ENCODE measurements at places on chromosomes 5 and 9. TPM values are rescaled to one million over a fixed set of nuclear protein-coding genes. Genes with fewer than 3 reads are reported as not detected.

Gene SLC1A1
- total RNA-seq, result 7.1 TPM

DNA sequence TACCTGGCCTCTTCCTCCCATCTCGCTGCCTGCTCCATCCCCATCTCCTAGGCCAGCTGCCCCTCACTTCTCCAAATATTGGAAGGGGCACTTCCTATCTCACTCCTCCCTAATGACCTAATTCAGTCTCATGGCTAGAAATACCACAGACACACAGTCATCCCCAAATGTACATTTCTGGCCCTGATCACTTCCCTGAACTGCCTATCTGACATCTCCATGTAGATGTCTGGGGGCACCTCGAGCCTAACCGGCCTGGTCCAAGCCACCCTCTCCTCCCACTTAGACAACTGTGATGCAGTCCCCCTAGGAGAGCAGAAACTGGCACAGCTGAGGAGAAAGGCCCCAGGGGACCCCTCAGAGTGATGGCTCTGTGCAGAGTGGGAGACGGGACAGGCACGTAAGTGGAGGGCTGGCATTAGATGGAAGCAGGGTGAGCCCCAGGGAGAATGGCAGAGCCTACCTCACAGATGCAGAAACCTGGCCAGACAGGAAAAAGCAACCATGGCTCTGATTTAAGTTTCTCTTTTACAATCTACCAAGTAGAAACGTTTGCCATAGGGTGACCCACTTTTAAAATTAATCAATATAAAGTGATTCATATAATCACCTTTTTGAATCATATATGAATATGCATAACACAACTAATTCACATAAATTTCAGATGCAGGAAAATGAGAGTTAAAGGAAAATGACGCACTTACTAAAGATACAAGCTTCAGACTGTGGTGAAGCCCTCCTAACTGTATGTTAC is 22.1 kb downstream of the CAMSAP1 start:
- no peak for DNase-seq

- DNase-seq, result no peak
Observed at GRCh38 chr5:172791286-172791685, 20.3 kb upstream of the DUSP1 start.

- no peak for DNase-seq
Observed at GRCh38 chr5:15529821-15530220, 29.8 kb downstream of the FBXL7 start.

DNA sequence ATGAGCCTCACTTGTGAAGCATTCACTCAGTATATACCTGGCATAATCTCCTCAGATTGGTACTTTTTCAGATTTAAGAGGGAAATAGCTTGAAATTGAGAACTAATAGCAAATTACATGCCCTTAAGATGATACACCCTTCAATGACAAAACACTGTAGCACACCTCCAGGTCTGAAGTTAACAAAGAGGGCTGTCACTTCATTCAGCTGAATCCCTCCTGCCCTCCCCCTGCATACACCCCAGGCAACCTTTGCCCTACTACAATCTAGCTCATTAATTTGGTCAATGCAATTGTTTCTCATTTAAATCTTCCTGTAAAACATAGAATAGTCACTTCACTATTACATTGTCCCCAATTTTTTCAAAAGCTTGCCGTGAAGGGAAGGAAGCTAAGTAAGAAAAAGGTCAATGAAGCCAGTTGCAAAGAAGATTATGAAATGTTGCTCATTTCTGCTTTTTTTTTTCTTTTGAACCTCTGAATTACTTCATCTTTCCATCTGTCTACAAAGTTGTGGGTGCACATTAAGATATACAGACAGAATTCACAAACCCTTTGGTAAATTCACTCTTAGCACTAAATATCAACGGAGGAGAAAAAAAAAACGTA is 294.8 kb upstream of the PTGER4 start:
- no peak for DNase-seq

GRCh38 chr9:129405089-129405826 is 215.6 kb downstream of the C9orf50 start:
- DNase-seq, result no peak

Gene ERP44
- 16.6 TPM for total RNA-seq

Gene WDR31
- 1.7 TPM for total RNA-seq

DNA sequence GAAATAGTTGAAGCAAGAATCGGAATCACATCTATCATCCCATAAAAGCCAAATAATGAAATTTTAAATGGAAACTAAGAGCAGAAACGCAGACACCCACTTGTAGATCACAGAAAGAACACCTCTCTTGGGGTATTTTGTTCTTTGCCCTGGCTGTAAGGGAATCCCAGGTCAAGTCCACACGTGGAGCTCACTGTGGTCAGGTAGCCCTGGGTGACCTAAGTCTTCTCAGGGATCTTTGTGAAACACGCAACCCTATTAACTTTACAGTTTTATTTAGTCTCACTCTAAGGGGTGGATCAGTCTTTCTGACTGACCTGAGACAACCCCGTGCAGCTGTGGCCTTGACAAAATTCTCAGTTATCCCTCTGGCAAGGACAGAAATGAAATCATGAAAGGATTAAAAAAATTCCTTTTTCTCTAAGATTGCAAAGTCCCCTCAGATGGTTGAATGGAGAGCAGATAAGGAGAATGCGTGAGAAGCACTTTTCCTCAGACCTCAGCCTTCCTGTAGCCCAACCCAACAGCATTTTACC is 111.6 kb downstream of the NREP start:
- DNase-seq, result no peak

GRCh38 chr5:138077064-138077696 is 6.7 kb upstream of the WNT8A start:
- DNase-seq, result no peak

GRCh38 chr9:14314424-14314928 is 535 bp upstream of the NFIB start:
- DNase-seq, result no peak

Gene PCDHA4
- total RNA-seq, result 7.1 TPM

DNA sequence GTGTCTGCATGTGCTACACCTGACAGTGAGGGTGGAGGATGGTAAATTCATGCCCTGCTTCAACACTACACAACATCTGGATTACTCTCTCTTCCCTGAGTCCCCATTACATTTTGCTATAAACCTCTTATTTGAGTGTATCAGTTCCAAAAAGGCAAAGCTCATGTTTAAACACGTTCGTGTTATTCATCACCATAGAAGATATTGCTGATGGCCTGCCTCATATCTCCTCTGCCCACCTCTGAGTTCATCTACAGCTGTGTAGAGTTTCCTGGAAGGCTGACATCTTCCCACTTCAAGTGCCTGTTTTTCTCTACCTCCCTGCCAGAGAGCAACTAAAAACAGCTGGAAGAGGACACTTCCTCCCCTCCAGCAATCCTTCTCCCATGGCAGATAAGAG is 433.2 kb downstream of the ISL1 start:
- DNase-seq, result no peak

DNA sequence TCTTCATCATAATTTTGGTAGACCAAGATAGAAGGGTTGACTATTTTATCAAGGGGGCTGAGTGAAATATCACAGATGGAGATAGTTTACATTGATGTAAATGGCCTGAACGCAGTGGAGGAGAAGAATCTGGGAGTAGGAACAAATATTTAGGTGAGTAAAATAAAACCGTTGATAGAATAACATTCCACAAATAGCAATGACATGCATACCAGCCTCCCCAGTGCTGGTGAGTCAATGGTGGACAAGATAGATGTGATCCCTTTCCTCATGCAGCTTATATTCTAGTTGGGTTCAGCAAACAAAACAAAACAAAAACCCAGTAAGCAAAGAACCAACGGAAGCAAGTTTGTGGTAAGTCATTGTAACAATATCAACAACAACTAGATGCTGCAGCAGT is 385.2 kb downstream of the FAM170A start:
- no peak for DNase-seq

DNA sequence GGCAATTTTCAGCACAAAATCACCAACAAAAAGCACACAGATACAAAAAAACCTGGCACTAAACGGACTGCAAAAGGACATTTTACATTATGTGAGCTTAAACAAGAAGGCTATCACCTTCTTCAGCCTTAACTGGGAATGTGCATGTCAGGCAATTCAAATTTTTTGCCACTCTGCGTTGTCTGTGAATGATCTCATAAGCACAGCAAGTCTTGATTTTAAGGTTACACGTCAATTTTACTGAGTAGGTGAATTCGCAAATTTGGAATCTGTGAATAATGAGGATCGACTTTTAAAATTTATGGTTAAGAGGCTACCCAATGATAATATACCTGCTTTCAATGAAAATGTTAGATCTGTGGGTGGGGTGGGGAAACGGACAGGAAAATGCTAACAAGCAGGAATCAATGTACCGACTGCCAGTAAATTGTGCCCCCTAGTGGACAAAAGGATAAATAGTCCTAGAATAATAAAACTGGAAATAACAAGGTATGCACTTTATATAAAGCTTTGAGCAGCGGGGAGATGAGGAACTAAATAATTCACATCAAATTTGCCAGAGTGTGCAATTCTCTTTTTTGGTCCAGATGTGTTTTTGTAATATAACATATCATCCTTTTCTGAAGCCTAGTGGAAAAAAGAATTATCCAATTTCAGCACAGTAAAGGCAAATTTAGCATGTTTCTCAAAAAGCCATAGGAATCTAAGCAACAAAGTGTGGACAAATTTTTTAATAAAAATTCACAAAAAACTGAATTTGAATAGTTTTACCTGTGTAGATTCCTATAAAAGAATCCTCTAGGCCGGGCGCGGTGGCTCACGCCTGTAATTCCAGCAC is 20.5 kb downstream of the EQTN start:
- no peak for DNase-seq

Gene CSF1R
- 0.62 TPM for total RNA-seq

Gene IFNA2
- total RNA-seq, result not detected

DNA sequence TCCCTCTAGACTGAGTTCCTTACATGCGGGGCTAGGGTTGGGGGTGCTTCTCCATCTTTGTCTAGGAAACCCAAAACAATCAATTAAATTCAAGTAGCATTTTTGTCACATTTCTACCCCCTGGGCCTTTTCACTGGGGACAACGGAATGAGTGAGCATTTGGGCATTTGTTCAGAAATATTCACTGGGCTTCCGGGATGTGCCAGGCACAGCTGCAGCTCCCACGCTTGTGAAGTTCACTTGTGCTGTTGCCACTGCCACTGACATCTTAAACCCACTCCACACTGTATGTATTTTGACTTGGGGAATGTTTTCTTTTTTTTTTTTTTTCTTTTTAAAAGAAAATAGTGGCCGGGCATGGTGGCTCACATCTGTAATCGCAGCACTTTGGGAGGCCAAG is 31.6 kb downstream of the DUSP1 start:
- peak; percentile 8 for DNase-seq

GRCh38 chr5:158860706-158861105 is 239.0 kb downstream of the EBF1 start:
- no peak for DNase-seq

DNA sequence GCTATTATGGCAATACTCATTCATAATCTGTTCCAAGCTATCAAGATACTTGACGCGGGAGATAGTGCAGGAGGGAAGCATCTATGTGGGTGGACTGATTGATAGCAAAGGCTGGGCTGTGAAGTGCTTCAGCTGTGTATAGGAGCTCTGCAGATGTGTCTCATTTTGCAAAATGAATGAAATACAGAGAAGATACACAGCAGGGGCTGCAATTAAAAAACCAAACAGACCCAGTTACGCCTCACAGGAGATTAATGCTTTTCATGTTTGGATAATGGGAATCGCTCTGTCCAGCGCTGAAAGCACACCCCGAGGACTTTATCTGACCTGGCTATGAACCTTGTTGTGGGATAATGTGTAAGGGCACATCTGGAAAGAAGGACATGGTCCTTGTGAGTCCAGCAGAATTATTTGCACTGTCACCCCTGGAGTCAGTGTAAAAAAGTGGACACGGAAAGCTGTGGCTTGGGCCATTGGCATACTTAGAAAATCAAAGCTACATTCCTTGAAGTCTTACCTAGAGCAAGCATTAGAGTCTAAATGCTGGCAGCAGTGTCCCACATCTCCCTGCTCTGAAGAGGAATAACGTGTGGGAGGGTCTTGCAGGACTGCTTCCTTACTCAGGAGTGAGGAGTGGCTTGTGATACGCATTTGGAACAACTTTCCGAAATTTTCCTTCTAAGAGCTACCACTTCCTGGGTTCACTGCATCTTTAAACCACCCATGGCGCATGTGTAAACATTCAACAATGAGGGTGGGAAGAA is 2.6 kb downstream of the SH3RF2 start:
- no peak for DNase-seq

DNA sequence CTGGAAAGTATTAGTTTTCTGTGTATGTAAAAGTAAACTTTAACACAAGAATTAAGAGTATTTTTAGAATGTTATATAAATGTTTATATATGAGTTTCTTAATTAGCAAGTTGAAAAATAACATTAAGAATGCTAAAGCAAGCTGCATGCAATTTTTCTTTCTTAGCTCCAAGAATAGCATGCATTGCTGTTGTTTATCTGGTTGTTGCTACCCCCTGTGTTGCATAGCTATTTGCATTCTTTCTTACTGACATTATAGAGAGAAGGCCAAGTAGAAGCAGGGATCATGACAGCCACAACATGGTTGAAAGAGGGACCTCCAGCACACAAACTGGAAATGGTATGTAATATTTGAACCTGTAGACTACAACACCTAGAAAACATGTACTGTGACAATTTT is 94.8 kb downstream of the ERCC6L2 start:
- DNase-seq, result no peak

Gene F2RL1
- total RNA-seq, result 1.9 TPM

DNA sequence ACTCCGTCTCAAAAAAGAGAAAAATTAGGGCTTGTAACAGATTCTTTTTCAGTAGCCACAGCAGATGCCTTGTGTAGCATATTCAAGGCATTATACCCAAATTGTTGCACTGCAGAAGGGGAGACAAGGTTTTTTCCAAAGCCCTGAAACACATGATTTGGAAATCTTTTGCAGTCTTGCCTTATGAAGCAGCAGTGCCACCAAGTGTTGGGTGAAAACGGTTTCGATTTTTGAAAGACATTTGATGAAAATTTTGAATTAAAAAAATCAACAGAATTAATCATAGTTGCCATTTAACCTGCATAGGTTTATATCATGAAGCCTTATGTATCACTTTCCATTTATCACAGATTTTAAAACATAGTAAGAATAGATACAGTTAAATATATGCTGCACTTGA is 479.5 kb downstream of the TAF11L14 start:
- no peak for DNase-seq

DNA sequence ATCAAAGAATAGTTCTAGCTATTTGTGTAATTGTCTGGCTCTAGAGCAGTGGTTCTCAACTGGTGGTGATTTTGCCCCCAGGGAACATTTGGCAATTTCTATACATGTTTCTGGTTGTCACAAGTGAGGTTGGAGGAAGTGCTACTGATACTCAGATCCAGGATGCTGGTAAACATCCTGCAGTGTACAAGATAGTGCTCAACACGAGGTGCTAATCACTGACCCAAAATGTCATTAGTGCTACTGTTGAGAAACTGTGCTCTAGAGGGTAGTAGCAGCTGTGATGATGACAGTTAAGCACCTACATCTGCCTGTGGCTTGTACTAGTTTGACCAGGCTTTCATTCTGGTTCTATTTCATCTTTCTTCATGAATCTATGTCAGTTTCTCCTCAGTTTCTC is 22.1 kb downstream of the LRRC19 start:
- DNase-seq, result no peak

Gene IL7R
- total RNA-seq, result 0.50 TPM

Gene LECT2
- total RNA-seq, result not detected

GRCh38 chr5:56012281-56012963 is 17.7 kb upstream of the IL6ST start:
- no peak for DNase-seq

- DNase-seq, result no peak
Observed at GRCh38 chr5:167361795-167362194, 929.6 kb upstream of the WWC1 start.
